ENCODE measurements at places on chromosomes 3 and 15. TPM values are rescaled to one million over a fixed set of nuclear protein-coding genes. Genes with fewer than 3 reads are reported as not detected.

CMTM6 gene
- 97.4 TPM for total RNA-seq

DNA sequence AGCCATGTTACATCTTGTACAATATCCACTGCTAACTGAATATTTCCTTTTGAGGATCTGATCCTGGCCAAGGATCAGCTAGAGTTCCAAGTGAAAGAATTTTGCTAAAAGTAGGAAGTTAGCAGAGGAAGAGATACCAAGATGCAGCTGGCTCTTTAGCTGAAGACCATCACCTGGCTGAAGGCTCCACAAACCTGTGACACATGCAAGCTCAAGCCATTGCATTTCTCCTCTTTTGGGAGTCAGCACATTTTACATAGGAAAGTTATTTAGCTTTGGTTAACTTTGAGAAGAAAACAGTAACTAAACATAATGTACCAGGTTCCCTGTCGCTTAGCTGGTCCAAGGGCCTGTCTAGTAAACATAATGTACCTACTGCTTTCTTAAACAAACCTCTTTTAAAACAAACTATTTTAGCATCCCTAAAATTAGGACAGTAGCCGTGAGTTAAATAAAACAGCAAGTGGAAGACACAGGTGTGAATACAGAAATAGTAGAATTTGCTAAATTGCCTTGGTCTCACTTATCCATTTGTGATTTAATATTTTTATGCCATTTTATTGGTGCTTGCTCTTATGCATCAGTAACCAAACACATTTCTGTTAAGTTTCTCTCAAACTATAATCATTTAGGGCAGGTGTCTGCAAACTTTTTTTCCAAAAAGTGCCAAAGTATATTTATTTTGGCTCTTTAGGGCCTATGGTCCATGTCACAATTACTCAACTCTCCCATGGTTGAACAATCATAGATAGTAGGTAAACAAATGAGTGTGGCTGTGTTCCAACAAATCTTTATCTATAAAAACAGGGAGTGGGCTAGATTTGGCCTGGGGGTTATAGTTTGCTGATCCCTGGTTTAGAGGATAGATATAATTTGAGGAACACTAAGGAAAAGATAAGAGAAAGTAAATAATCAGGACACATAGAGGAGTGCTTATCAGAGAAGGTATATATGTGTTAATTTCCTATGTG, 11.2 kb downstream of the GCSAM start:
- no peak for DNase-seq

DNA sequence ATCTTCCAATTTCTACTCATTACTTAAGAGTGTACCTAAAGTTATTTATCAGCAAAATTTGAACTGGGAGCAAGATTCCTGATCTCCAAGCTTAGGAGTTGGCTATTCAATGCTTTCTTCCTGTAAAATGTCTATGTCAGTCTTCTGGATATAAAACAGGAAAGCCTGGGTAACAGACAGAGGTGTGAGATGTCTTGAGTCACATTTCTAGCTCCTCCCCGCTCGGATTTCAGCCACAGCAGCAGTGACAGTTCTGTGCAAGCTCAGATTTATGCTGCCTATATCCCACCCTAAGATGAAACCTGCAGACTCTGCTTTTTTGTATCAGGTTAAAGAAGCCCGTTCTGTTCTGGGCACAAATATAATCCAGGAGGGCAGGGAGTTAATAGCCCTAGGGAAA, 2.1 kb upstream of the ARMC8 start:
- DNase-seq, result peak; percentile 5

DNA sequence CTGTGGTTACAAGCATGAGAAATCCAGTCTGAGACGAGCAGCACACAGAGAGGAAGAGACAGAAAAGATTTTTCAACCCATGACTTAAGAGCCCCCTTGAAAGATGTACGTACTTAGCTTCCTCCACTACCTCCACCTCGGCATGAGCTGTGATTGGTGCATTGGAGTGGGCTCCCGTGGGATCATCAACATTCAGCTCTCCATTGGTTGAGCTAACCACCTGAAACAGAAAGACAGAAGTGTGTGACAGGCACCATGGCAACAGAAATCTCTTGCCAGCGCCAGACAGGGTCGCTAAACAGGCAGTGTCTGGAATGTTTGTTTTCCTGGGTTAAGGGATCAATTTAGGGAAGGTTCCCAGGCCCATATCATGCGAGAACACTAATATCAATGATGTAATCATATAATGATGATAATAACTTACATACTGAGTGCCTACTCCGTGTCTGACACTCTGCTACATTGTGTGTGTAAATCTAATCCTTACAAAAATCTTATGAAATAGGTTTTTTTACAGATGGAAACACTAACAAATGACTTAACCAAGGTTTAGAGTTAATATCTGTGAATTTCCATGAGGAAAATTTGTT, 17.5 kb upstream of the PPIB start:
- DNase-seq, result no peak

DNA sequence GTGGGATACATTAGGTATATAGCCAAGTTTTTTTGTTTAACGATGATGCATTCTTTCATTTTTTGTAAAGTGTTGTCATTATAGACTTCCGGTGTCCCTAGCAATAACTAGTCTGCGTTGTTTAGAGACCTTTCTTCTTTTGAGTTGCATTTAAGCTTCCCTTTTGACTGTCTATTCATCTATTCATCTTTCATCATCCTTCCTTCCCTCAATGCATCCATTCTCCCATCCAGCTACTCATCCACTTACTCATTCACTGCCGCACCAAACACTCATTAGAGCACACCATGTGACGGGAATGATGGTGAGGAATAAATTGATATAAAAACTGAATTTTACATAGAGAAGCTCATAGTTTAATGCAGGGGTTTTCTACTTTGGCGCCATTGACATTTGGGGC, 32.9 kb downstream of the OR4F15 start:
- no peak for DNase-seq

SAMD7 gene
- total RNA-seq, result not detected

DNA sequence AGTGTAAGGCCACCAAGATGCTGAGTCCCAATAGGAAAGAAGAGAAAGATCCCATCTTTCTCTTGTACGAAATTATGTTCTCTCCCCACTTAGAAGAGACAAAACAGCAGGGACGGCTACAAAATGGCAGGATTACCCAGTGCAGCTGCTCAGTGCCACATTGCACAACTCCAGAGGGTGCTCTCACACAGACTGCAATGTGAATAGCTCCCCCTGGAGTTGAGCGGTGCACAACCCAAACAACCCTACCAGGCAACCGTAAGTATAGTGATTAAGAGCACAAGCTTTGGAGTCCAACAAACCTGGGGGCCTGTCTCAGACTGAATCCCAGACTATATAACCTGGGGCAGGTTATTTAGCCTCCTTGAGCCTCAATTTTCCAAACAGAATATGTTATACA, 3.1 kb upstream of the BHLHE40 start:
- DNase-seq, result peak; percentile 87

ITIH1 gene
- total RNA-seq, result not detected

TRIM42 gene
- total RNA-seq, result not detected

SOX2 gene
- total RNA-seq, result 4.3 TPM

GRCh38 chr3:55964491-55964985, 477.4 kb upstream of the WNT5A start:
- no peak for DNase-seq

- DNase-seq, result no peak
These were observed 89.7 kb upstream of the CGNL1 start for GRCh38 chr15:57286446-57287122.

DNA sequence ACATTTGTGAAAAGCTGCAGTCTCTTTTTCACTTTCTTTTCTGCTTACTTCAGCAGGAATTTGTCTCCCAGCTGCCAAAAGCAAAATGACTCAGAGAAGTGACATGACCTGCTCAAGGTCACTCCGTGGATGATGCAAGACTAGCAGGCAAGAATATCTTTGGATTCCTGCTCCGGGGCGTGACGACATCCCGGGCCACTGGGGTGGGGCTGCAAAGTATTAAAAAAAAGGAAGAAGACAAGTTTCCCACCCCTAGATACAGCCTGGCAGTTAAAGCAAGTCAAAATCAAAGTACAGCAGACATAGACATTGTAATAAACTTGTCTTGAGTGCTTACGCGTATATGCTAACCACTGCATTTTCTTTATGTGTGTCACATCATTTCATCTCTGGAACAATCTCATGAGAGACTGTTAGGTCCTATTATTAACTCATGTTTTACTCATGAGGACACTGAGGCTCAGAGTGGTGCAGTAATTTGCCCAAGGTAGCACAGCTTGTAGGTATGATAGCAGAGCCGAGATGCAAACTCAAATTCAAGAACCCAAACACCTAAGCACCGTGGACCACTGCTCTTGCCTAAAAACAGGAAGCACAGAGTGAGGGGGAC, 485.2 kb upstream of the PROK2 start:
- peak; percentile 87 for DNase-seq

DNA sequence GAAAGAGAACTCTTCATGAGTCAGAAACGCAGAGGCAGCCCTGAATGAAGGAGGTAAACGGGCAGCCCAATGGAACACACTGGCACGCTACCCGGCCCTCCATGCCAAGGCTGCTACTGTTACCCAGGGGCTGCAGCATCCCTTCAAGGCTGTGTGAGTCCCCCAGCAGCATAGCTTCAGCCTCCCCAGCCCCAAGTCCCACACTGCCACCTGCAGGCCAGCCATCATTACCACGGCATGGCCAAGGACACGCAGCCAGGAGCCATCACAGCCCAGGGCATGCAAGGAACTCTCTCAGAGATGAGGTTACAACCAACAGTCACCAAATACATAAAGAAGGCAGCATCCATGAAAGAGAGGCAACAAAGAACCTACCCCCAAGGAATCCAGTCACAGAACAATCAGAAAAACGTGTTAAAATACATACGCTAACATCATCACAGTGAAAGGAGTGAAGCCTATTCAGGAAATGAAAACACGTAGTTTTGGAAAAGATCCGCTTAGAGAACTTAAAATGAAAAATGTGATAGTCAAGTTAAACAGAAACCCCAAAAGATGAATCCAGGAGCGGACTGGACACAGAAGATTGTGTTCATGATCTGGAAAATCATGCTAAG, 22.4 kb downstream of the PLA2G4F start:
- peak; percentile 23 for DNase-seq

DNA sequence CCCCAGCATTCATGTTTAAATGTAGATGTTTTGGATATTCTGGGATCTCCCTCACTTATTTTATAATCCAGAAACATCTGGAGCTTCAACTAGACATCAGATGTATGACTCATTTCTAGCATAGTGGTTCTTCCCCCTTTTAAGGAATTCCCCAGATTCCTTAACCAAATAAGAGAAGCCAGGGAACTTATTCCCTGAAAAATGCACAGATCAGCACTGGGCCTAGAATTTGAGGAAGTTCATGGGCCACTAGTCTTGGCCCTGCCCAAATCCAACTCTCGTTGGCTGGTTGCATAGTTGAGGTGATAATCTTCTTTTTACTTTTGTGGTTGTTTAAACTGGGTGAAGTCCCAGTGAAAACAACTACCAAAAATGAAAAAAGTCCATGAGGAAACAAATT, 20.4 kb downstream of the RARRES1 start:
- DNase-seq, result peak; percentile 80

RLBP1 gene
- total RNA-seq, result not detected

POU1F1 gene
- not detected for total RNA-seq

NUP210 gene
- 16.3 TPM for total RNA-seq

DNA sequence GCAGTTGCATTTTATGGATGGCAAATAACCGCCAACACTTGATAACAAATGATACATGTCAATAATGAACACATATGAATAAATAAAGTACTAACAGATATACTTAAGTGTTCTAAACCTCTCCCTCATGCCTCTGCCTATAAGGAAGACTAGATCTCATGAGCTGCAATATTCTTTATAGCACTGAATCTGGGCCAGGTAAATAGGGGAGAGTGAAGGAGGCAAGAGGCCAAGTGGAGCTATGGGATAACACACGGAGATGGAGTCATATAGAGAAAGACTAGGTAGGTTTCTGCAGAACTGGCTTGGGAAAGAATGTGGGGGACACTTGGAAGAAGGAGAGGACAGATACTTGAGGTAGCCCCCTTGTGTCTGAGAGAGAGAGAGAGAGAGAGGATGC, 354.2 kb upstream of the CFAP20DC start:
- no peak for DNase-seq

GRCh38 chr3:123745184-123745855, 138.8 kb downstream of the MYLK start:
- DNase-seq, result no peak

DNA sequence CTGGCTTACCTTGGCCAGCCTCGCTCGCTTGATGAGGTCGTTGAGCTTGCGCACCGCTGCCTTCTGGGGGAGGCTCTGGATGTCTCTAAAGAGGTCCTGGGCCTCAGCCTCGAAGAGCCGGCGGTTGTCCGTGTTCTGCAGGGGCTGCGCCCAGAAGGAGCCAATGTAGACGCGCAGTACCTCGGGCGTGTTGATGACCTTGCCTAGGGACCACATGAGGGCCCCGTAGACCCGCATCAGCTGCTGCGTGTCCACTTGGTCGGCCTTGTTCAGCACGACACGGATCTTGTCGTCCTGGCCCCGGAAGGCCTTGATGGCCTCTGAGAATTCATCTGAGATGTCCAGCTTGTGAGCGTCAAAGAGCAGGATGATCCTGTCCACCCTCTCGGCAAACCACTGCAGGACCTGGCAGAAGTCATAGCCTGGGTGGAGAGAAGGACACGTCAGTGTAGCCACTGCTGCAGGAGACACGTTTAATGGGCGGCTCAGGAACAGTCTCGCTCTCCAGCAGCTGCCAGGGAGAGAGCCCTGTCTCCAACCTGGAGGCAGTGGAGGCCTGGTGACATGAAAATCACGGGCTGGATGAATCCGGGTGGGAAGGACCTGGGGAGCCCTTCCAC, 25.5 kb upstream of the SPTBN5 start:
- DNase-seq, result no peak

DNA sequence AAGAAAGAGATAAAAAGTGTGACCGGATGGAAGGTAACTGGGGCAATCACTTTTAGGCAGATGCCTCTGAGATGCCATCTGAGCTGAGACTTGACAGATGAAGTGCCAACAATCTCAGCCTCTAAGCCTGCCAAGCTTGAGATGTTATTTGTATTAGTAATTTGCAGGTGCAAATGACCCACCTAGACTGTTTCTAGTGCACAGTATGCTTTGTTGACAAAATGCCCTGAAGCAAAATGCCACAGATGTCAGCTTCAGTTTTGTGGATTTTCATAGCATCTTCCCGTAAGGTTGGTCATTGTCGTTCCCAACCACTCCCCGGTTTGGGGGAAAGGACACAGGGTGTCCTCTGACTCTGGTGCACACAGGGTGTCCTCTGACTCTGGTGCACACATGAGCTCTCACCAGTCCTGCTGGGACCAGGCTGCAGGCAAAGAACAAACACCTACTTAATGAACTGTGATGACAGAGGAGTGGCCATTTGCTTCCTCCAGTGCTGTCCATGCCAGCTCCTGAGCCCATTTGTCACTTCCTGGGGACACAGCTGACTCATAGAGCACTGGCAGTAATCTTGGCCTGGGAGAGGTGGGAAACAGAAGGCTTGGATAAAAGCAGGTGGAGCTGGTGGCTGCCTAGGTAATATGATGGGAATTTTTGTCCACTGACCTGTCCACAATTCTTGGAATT, 16.7 kb upstream of the PPP1R2 start:
- DNase-seq, result peak; percentile 60
